ENCODE measurements at places on chromosomes 16 and 17.

- DNase-seq = no peak
Observed at GRCh38 chr17:80461528-80462160, 14.8 kb downstream of the NPTX1 start.

DNA sequence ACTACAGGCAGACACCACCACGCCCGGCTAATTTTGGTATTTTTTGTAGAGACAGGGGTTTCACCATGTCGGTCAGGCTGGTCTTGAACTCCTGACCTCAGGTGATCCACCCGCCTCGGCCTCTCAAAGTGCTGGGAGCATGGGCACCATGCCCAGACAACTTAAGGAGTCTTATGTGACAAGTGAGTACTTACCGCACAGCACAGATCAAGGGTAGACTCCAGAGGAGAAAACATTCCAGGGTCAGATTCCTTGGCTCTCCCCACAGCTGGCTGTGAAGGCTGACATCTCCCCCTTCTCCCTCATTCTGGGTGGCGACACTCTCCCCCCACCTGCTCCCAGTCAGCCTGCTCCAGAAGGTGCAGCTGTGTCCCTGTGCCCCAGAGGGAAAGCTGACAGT, 10.6 kb downstream of the ZSCAN10 start:
- DNase-seq = no peak

DNA sequence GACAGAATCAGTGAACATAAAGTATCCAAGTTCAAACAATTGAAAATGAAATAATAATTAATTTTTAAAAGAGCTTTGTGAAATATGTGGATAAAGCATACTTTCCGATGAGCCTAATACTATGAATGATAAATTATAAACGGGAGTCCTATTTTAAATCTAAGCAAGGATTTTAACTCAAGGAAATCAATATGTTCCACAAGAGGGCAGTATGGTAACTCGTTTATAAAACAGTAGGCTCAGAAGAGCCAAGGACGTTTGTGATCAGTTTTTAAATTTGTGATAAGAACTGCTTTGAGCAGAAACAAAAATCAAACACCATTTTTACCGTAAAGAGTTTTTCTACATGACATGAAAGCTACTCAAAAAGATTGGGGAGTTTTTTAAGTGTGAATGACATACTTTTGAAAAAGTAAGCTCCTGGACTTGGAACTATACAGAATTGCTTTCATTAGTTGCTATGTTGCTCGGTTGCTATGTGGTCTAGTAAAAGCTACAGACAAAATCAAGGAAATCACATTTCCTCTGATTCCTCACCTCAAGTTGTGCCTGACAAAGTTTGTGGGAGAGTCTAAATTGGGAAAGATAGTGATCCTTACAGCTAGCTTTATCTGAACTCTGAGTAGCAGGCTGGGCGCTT, 11.8 kb upstream of the TEKT1 start:
- no peak for DNase-seq

- no peak for DNase-seq
Observed at GRCh38 chr17:82458885-82459424, 414 bp downstream of the NARF start.

DNA sequence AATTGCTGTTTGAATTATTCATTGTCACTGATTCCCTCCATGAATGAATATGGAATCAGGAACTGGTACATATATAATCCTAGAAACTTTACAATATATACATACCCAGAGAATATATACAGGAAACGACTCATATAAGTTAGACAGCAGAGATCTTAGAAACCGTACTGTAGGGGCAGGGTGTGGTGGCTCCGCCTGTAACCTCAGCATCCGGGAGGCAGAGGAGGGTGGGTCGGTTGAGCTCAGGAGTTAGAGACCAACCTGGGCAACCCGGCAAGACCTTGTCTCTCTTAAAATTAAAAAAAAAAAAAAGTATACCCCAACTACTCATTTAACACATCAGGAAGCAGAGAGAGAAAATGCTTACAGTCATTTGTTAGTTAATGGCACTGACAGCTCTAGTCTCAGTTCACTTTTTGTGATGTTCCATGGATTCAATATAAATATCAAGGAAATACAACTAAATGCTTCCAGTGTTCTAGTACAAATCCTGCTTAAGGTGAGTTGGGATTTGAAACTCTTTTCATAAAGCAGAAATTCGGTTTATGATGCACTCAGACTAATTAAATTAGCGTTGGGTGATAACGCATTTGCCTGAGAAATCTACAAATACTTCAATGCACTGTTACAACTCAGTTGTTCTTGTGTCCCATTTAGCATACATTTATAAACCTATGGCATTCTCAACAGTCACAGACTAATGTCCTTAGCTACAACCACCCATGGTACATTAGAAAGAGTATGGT, 5.6 kb downstream of the GLG1 start:
- DNase-seq = peak; percentile 51

GRCh38 chr16:22240023-22240710, 34.1 kb downstream of the EEF2K start:
- no peak for DNase-seq

GRCh38 chr16:30894540-30895368, 877 bp upstream of the BCL7C start:
- no peak for DNase-seq

DNA sequence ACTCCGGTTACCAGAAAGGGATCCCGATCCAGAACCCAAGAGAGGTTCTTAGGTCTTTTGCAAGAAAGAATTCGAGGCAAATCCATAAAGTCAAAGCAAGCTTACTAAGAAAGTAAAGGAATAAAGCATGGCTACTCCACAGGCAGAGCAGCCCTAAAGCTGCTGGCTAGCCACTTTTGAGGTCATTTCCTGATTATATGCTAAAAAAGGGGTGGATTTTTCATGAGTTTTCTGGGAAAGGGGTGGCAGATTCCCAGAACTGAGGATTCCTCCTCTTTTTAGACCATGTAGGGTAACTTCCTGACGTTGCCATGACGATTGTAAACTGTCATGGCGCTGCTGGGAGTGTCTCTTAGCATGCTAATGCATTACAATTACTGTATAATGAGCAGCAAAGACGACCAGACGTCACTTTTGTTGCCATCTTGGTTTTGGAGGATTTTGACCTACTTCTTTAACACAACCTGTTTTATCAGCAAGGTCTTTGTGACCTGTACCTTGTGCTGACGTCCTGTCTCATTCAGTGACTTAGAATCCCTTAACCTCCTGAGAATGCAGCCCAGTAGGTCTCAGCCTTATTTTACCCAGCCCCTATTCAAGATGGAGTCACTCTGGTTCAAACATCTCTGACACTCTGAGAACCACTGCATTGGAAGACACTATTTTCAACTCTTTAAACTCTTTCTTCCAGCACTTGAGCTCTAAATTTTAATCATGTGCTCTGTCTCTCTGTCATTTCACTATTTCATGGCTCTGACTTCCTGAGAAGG, 203.6 kb upstream of the CACNG3 start:
- DNase-seq = no peak

DNA sequence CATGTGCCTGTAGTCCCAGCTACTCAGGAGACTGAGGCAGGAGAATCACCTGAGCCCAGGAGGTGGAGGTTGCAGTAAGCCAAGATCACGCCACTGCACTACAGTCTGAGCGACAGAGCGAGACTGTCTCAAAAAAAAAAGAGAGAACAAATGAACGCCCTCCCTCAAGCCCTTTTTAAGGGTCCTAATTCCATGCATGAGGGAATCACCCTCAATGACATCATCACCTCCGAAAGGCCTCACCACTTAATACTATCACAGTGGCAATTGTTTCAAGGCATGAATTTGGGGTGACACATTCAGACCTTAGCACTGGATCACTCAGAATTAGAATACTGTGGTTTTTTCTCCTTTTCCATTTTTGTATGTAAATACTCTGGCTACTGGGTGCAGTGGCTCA, 57.8 kb downstream of the CHD9NB start:
- no peak for DNase-seq

- no peak for DNase-seq
Observed at GRCh38 chr17:30964876-30965275, 6.0 kb upstream of the RNF135 start.

DNA sequence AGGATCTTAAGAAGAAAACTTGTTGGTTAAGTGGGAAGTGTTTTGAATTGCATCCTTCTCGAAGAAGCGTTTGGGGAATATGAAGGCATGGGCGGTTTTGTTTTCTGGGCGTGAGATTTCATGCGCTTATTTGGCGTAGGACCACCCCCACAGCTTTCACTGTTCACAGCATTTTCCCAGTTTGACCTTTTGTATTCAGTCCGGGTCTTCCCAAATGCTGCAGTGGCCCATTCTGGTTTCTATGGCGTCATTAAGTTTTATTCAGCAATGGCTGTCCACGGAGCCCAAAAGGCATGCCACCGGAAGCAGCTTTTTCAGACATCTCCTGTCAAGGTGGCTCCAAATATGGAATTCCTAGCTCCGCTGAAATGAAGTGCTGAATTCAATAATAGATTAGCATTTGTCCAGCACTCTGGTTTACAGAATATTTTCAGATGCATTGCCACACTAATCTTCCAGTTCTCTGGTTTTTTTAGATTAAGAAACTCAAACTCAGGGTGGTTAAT, 90.6 kb upstream of the FBXO47 start:
- DNase-seq = no peak

- no peak for DNase-seq
Observed at GRCh38 chr16:54346041-54346440, 59.5 kb upstream of the IRX3 start.

- DNase-seq = no peak
Observed at GRCh38 chr16:12459391-12460063, 344.2 kb downstream of the CPPED1 start.

GRCh38 chr16:57471852-57472664, 9.6 kb downstream of the POLR2C start:
- DNase-seq = no peak

DNA sequence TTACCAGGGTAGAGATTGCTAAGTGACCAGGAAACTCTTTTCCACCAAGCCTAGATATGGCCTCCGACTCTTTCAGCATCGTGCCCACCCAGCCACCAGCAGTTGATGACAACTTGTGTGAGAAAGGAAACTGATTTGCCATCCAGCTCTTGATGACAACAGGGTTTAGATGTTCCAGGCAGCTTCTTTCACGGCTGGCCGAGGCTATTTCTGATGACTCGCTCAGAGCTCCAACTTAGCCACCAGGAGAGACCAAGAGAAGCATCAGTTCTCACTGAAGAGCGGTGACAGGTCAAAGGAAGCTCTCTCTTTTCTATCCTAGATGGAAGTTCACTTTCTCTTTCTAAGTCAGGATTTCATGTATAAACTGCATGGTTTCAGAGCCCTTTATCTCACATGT, 61.2 kb downstream of the MPHOSPH6 start:
- DNase-seq = no peak

GRCh38 chr16:70779361-70779760, 21.6 kb downstream of the VAC14 start:
- no peak for DNase-seq

DNA sequence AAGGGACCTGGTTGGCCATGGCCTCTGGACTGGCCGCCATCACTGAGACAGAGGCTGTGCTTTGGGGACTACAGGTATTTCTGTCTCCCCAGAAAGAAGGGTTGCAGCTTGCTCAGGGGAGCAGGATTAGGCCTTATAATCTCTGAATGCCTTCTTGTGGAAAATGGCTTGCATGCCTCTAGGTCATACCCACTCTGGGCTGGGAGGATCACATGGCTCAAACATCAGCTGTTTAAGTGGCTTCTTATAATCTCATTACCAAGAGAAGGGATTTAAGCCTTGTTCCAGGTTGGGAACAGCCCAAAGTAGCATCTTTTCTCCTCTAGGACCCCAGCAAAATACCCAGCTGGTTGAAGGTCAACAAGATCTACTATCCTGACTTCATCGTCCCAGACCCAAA, 19.1 kb downstream of the LIG3 start:
- DNase-seq = no peak

DNA sequence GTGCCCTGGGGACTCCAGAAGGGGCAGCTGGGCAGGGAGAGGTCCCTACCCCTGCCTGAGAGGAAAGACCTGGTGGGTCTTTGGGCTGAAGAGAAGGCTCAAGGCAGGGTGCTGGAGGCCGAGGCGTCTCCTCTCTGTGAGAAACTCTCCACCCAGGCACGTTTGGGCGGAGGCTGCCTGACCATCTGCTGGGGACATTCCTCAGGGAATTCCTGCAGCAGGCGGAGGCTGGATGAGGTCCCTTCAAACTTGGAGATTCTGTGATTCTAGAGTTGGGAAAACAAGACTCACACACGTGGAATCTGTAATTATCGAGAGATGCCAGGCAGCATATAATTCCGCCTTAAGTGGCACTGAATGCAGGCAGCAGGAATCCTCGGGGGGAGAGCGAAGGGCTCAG, 21.1 kb upstream of the PHF12 start:
- DNase-seq = no peak

DNA sequence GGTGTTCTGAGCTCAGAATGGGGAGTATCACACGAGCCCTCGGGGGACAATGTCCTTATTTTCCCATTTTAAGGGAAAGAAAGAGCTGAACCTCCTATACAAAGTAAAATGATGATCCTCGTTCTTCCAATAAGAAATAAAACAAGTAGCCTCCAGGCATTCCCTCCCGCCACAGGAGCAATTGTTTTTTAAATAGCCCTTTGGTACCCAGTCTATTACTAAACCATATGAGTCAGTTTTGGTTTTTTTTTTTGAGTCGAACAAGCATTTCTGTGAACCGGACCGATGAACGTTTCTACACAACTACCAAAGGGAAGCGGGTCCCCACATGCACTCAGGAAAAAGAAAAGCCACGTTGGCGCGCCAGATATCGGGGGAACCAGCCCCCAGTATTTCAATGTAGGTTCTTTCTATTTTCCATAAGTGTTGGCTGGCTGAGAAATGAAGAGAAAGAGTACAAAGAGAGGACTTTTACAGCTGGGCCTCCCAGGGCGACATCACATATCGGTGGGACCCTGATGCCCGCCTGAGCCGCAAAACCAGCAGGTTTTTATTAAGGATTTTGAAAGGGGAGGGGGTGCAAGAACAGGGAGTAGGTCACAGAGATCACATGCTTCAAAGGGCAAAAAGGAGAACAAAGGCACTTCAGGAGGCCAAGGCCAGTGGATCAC, 3.8 kb upstream of the DCXR start:
- DNase-seq = no peak

- DNase-seq = no peak
Observed at GRCh38 chr16:2457946-2458345, 2.0 kb upstream of the TEDC2 start.

GRCh38 chr17:46002311-46002972, 3.4 kb downstream of the STH start:
- peak; percentile 61 for DNase-seq

DNA sequence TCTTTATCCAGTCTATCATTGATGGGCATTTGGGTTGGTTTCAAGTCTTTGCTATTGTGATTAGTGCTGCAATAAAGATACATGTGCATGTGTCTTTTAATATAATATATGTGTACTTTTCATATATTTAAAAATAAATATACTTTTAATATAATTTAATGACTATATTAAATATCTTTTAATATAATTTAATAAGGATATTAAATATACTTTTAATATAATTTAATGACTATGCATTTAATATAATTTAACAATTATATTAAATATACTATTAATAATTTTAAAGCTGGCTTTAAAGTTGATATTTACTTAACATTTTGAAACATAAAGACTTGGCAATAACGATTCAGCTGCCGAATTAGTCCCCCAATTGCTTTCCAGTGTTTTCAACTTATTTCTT, 1.2 kb downstream of the CCL23 start:
- DNase-seq = no peak

Data from activated CD4-positive, alpha-beta T cell treated with anti-CD3 and anti-CD28 coated beads for 1 hour (primary cell).